Stimulated activated CD4-positive, alpha-beta T cell treated with anti-CD3 and anti-CD28 coated beads, Interleukin-2, amount 100 ng/mL, for 24 hours (primary cell): ENCODE measurements at places on chromosomes 1 and 21.

GRCh38 chr1:207191061-207191460 lies 87.0 kb downstream of the C4BPA start:
- DNase-seq: no peak

DNA sequence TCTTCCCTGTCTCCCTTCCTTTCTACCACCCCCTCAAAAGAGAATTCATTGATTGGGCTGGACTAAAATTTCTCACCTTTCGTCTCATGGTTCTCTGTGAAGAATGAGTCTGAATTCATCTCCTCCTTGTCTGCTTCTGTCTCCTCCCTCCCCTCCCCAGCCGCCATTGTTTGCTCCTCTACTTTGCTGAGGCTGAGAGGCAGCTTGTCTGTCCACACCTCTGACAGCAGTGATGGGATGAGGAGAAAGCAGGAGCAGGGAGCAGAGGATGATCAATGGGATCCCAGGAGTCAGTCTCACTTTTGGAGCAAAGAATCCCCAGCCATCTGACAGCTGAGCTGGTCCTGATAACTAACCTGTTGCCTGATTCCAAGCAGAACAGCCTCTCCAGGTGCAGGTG lies 2.5 kb downstream of the ILDR2 start:
- DNase-seq: no peak

GRCh38 chr1:58104960-58105359 lies 441.6 kb downstream of the OMA1 start:
- DNase-seq: no peak

- DNase-seq: no peak
Observed at GRCh38 chr1:154968731-154969130, 1.8 kb downstream of the SHC1 start.

DNA sequence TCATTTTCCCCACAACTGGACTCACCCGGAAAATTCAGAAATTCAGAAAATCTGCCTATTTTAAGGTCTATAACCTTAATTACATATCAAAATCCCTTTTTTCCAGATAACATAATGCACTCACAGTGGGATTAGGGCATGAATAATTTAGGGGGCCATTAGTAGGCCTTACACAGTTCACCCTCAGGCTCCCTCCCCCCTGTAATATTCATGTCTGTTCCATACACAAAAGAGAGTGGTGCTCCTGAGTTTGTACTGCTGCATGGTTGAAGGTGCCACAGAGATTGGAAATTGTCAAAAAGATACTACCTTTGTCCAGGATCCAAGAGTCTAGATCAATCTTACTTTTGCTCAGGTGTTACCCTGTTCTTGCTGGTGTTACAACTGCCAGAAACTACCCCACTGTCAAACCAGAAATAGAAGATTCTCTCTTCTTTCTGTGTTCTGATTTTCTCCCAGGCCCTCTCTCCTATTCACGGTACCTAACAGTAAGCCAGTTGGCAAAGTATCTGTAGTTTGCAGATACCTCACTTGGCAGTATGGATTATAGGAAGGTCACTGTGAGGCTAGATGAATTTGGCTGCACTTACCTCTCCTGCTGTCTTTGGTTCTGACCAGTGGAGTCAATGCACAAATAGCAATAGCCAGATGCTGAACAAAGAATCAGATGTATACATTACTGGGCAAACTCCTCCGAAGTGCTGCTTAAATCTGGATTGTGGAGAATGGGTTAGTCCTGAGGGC lies 53.2 kb downstream of the C1orf198 start:
- no peak for DNase-seq

DNA sequence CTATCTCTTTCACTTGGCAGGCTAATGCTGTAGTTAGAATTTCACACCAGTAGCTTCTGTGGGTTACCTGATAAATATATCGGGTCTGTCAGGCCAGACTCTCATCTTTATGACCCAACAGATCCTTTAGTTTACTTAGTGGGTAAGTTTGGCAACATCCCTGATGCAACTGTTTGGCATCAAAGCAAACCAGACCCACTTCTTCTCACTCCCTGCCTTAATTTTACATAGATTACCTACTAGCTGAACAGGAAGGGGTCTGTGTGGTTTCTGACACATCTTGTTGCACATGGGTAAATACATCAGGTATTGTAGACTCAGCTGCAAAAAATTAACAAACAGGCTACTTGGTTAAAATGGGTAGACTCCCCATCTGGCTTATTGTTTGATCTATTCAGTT lies 3.2 kb upstream of the GUK1 start:
- DNase-seq: no peak

DNA sequence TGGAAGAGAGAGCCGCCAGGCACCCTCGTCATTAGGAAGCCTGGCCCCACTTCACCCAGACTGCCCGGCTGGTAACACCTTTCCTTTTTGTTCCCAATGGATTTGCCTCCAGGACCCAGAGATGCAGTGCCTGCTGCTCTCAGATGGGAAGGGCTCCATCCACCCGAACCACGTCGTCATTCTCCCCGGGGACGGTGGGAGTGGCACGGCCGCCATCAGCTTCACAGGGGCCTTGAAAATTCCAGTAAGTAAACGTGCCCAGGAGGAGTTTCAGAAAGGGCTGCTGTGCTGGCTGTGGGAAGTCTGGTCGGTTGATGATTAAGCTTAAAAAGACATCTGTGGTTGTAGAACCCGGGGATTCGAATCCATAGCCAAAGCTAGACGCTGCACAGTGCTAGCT lies 45.2 kb downstream of the SLC37A1 start:
- no peak for DNase-seq

DNA sequence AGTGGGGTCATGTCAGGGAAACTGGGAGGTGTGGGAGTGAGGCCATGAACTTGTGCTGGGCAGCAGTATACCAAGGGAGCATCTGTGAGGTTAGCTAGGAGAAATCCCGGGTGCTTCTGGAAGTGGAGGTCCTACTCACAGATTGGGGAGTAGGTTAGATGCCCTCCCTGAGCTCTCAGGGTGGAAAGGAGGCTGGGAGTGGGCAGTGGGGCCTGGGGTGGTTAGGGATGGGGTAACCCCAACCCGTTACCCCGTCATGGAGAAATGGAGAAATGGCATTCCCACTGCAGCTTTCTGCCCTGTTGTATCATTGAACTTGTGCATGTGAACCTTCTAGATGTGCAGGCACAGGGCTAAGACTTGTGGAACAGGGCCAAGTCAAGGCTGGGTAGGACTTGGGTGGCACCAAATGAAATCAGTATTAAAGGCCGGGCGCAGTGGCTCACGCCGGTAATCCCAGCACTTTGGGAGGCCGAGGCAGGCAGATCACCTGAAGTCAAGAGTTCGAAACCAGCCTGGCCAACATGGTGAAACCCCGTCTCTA lies 27.2 kb downstream of the EXOC8 start:
- DNase-seq: no peak

DNA sequence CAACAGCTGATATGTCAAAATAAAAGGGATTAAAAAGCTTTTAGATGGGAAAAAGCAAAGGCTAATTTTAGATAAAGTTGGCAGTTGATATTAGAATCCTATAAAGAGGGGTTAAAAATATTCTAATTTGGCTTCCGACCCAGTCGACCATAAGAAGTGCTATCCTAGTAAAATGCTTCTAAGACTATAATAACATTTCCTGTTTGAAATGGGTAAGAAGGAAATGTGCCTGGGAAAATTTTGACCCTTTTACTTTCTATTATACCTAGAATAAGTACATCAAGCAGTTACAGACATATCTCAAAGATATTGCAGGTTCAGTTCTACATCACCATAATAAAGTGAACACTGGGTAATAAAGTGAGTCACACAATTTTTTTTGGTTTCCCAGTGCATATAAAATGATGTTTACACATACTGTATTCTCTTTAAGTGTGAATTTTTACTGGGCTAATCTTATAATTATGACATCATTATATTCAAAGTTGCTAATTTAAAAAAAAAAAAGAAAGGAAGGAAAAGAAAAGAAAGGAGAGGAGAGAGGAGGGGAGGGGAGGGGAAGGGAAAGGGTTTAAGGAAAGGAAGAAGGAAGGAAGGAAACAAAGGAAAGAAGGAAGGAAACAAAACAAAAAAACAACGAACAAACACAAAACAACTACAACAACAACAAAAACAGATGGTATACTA lies 308.2 kb upstream of the NR5A2 start:
- DNase-seq: no peak

DNA sequence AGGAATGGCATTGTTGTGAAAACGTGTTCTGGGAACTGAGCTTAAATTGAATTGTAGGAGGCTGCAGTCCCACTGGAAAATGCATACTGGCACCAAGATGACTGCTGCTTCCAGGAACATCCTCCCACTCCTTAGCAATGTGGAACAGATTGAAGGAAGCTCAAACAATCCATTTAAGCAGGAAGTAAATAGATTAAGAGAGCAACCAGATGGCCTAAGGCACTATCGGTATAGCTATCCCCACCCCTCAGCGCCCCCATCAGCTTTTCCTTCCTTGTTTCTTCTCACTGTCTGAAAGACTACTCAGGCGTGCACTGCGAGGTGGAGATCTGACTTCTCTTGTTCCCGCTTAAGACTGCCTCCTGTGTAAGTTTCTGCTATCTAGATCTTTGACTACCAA lies 4.0 kb upstream of the IFI16 start:
- no peak for DNase-seq

DNA sequence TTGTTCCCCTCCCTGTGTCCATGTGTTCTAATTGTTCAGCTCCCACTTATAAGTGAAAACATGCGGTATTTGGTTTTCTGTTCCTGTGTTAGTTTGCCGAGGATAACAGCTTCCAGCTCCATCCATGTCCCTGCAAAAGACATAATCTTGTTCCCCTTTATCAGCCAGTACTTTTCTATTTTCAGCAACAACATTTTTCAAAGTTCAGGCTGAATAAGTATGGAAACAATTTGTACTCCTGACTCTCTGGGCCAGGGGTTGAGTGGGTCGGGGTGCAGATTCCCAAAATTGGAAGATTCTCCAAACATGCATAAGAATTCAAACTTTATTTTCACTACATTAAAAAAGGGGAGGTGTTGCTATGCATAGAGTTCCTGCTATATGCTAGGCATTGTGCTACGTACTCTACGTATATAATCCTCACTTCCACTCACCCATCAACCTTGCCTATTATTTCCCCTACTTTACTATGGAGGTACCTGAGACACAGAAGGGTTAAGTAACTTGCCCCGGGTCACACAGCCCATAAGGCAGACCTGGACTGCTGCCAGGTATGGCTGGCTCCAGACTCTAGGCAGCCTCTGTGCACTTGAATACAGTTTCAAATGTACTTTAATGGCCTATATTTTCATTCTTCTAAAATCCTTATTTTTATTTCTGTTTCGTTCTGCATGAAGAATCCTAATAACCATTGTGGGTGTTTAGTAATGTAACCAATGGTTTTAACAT lies 117.1 kb upstream of the C8B start:
- no peak for DNase-seq

- DNase-seq: no peak
Observed at GRCh38 chr1:214379236-214379970, 98.4 kb downstream of the SMYD2 start.

DNA sequence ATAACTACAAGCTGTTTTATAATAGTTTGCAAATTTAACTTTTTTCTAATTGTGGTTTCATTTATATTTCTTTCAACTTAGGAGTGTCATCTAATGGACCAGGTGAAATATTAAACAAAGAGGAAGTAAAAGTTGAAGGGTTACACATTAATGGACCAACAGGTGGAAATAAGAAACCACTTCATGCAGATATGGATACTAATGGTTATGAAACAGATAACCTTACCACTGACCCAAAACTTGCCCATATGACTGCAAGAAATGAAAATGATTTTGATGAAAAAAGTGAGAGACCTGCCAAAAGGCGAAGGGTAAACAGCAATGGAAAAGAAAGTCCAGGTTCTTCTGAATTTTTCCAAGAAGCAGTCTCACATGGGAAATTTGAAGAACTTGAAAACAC lies 59.7 kb downstream of the MIER1 start:
- DNase-seq: no peak

DNA sequence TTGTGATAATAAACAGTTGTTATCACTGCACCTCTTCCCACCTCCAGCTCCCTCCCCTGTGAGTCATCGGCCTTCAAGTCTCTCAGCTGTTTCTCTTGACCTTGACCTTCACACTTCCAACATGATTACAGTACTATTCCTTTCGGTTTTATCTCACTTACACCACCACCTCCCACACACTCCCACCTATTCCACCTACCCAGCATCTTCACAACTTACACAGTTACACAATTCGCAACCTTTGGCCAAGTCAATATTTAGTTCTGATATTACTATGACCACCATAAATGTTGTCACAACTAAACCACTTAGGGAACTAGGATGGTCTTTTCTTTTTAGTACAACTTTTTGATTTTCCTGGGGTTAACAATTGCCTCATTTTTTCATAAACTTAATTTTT lies 60.2 kb downstream of the RIPK4 start:
- DNase-seq: peak; percentile 23

GRCh38 chr1:62064829-62065407 lies 129.7 kb upstream of the L1TD1 start:
- DNase-seq: no peak

- DNase-seq: no peak
Observed at GRCh38 chr1:226649780-226650179, 89.3 kb downstream of the ITPKB start.

DNA sequence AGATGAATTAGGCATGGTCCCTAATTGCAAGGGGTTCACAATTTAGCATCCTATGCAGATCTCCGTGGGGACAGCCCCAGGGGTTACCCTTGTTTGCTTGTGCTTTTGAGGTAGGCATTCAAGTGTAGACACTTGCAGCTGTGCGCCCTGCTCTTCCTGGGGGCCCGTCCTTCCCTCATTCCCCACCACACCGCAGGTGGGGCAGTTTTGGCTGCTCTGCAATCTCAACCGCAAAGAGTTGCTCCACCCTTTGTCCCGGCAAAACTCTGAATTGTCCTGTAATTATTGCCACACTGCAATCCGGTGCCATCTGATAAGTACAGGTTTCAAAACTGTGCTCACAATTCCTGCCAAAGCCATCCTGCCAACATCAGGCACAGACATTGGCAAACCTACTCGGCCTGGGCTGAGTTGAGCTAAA lies 65.4 kb upstream of the LYST start:
- no peak for DNase-seq

DNA sequence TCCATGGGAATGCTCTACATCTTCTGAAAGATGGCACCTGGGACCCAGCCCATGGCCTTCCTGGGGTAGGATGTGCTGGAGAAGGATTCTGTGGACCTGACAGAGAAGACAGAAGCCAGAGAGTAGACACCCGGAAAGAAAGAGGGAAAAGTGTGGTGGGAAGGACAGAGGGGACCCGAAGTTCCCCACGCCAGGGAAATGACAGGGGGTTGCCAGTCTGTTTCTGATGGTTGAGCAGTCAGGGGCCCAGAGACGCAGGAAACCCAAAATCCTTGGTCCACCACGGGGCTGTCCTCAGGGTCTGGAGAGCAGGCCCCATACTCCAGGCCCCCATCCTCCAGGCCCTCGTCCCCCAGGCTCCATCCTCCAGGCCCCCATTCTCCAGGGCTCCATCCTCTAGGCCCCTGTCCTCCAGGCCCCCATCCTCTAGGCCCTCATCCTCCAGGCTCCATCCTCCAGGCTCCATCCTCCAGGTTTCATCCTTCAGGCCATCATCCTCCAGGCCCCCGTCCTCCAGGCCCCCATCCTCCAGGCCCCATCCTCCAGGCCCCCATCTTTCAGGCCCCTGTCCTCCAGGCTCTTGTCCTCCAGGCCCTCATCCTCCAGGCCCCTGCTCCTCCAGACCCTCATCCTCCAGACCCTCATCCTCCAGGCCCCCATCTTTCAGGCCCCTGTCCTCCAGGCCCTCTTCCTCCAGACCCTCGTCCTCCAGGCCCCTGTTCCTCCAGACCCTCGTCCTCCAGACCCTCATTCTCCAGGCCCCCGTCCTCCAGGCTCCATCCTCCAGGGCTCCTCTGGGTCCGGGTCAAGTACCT lies 1.0 kb upstream of the TFF2 start:
- DNase-seq: no peak
